ENCODE measurements at places on chromosomes 6 and 20.

GRCh38 chr20:20395903-20396568 lies 28.1 kb downstream of the INSM1 start:
- no peak for DNase-seq

DNA sequence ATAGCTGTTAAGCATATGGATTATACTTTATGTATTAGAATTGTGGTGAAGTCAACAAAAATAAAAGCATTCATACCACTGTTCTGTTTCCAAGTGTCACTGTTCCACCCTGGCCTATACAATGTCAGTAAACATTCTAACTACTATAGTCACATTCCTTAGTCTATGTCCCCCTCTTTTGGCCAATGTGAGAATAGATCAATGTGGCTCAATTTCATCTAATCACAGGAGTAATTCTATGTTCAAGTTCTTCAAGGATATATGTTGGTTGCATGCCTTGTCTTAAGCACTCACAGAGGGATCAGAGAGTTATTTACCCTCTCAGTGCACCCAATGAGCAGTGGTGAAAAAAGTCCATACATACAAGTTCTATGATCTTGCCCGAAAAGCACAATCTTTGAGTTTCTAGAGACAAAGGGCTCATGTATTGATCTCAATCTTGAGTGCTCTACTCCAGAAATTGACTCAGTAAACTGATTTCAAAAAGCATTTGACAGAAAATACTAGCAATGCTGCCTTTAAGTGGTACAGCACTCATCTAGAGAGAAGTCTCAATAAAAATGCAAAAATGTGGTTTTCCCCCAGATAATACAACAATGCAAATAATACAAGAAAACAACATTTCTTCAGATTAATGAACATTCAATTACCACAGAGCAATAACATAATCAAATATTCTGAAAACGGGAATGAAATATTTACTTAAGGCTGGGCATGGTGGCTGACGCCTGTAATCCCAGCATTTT lies 16.5 kb downstream of the SMLR1 start:
- peak; percentile 69 for DNase-seq

GRCh38 chr6:101545191-101545590 lies 151.7 kb downstream of the GRIK2 start:
- no peak for DNase-seq

GRCh38 chr6:166286839-166287271 lies 21.3 kb downstream of the PRR18 start:
- DNase-seq = no peak

- DNase-seq = no peak
Measured at GRCh38 chr20:60583741-60584140, 625.5 kb downstream of the CDH26 start.

Measured in CD4-positive, alpha-beta T cell treated with Interleukin-21 for 1 hour (primary cell).